HFFc6 (cell line): ENCODE measurements at places on chromosomes 3 and 15. TPM values are rescaled to one million over a fixed set of nuclear protein-coding genes. Genes with fewer than 3 reads are reported as not detected.
A peak's percentile ranks its signal among the peaks of the same experiment; 100 is the strongest.

DNA sequence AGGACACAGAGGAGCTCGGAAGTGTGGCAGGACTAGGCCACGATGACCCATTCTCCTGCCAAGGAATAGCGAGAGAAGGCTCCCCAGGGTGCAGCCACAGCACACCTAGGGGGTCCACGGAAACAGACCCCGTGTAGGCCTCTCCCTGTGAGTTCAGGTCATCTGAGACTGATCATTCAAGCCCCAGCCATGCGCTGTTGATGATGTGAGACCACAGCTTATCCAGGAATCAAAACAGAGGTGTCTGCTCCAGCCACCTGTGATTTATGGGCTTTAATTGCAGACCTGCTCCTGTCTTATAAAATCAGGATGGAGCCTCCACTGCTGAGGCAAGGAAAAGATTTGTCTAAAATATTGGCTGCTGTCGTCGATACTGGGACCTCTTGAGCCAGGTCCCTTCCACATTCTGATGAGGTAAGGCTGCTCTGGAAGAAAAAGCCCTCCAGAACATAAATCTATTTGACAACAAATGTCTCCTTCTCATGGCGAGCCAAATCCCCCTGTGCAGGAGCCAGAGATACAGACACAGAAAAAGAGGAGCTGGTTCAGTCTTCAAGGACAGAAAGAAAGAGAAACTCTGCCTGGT is 186.7 kb downstream of the TJP1 start:
- peaks cover 4% of the 10 kb centered on the region for H3K27me3 ChIP-seq
- H3K27ac ChIP-seq = no peak overlapping the region
- 0 out of 2 replicates have a peak, but pooled peaks cover 6% of the 10 kb centered on the region for H3K4me1 ChIP-seq

GRCh38 chr15:63972801-63973200 is 73.5 kb downstream of the DAPK2 start:
- no peak overlapping the region for H3K27ac ChIP-seq
- H3K36me3 ChIP-seq = no peaks in the 10 kb centered on the region

DNA sequence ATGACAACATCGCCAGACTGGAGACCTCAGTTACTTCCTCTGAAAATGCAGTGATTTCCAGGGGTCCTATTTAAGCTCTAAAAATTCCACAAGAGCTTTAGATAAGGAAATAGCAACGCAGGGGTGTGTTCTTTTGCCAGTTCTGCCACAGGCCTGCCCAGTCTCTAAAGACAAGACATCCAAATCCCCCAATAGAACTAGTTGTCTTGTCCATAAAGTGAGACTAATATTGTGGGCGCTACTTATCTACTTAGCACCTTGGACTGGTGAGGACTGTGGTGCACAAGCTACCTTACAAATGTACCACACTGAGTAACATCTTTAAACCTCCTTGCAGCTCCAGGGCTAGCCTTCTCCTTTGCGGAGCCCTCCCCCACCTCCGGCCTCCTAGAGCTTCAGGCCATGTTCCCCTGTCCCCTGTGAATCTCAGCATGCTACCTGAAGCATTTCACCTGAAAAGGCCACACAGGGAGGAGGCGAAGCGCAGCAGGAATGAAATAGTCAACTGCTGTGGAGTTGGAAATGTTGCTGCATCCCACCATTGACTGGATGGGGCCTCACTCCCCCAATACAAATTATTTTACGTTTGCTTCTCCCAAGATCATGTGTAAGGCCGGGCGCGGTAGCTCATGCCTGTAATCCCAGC is 9.6 kb upstream of the LRRC2 start:
- peaks cover 40% of the 10 kb centered on the region for H3K27me3 ChIP-seq
- no peak for DNase-seq
- no peak overlapping the region for H3K27ac ChIP-seq
- no peak overlapping the region for H3K4me3 ChIP-seq

Gene ZBED2
- 0.07 to 0.22 TPM (median 0.12 TPM) in 3 replicates for total RNA-seq

Gene ITIH1
- total RNA-seq = not detected in 3 replicates

Gene GOLGA8J
- total RNA-seq = not detected in 3 replicates

DNA sequence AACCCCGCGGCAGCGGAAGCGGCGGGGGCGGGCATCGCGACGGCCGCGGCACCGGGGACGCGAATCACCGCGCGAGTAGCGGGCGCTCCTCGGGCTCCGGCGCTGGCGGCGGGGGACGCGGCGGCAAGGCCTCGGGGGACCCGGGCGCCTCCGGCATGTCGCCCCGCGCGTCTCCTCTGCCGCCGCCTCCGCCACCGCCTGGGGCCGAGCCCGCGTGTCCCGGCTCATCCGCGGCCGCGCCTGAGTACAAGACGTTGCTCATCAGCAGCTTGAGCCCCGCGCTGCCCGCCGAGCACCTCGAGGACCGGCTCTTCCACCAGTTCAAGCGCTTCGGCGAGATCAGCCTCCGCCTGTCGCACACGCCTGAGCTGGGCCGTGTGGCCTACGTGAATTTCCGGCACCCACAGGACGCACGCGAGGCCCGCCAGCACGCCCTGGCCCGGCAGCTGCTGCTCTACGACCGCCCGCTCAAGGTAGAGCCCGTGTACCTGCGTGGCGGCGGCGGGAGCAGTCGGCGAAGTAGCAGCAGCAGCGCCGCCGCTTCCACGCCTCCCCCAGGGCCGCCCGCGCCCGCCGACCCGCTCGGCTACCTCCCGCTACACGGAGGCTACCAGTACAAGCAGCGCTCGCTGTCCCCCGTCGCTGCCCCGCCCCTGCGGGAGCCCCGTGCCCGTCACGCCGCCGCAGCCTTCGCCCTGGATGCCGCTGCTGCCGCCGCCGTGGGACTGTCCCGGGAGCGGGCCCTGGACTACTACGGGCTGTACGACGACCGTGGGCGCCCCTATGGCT is 675 bp downstream of the RBM15B start:
- peaks cover 65% of the 10 kb centered on the region for H3K4me1 ChIP-seq
- H3K27ac ChIP-seq = peak overlapping the region; percentile 88
- H3K27me3 ChIP-seq = peaks cover 3% of the 10 kb centered on the region; the same call in 1 of the 2 replicates
- H3K36me3 ChIP-seq = peaks cover 41% of the 10 kb centered on the region

Gene ZIC1
- 0.30 to 0.61 TPM (median 0.45 TPM) in 3 replicates for total RNA-seq

DNA sequence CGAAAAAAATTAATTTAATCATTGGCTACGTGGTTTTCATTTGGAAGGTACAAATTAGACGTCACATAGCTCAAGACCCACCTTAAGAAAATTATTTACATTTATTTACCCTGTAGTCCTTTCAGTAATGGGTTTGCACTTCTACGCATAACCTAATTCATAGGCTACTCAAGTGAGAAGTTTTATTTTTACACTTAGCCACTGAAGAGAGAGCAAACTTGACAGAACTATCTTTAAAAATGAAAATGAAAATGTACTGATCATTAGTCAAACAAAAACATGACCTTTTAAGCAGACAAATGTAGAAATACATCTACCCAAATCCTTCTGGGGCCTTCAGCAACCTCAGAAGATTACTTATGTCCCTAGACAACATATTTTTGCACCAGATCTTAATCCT is 269.4 kb upstream of the TTC14 start:
- no peak for DNase-seq
- H3K36me3 ChIP-seq = peaks cover 5% of the 10 kb centered on the region
- no peak overlapping the region for H3K27ac ChIP-seq
- no peaks in the 10 kb centered on the region for H3K27me3 ChIP-seq

DNA sequence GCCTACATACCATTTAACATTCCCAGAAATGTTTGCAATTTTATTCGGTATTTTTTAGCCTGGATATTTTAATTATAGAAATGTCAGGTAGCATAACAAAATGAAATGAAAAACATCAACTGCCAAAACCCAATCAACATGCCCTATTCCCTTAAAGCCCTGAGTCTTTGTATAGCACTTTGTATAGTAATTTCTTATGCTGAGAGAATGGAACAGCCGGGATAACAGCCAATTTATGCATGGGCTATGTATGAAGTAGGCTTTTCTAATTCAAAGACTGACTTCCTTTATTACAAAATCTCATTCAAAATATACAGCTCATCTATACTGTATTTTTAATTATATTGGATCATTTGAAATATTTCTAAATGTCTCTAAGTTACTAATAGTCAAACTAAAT is 513.0 kb upstream of the NAALADL2 start:
- peaks cover 34% of the 10 kb centered on the region for H3K4me1 ChIP-seq
- DNase-seq = no peak
- H3K27ac ChIP-seq = no peak overlapping the region
- peaks cover 12% of the 10 kb centered on the region; the same call in 1 of the 2 replicates for H3K36me3 ChIP-seq
- no peaks in the 10 kb centered on the region for H3K27me3 ChIP-seq

GRCh38 chr3:195155570-195156241 is 115.3 kb downstream of the XXYLT1 start:
- peak overlapping the region; percentile 65 for H3K4me3 ChIP-seq
- H3K27me3 ChIP-seq = no peaks in the 10 kb centered on the region; the same call in 1 of the 2 replicates
- peak overlapping the region; percentile 98 for H3K27ac ChIP-seq
- DNase-seq = no peak

DNA sequence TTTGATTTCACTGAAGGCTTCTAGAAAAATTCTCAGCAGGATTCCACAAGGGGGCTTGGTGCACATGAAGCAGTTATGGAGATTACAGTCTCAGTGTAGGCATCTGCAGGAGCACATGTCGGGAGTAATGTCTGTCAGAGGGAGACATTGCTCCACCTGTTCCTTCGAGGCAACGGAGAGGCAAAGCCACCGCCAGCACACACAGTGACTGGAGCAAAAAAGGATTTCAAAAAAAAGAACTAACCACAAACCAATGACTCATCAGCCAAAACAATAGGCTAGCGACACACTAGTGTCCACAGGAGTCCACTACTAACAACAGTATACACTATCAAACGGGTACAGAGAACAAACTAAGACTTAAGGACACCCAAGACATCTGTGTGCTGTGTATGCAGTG is 68.9 kb downstream of the NPTN start:
- peak; percentile 55 for DNase-seq
- H3K4me3 ChIP-seq = no peak overlapping the region
- H3K27ac ChIP-seq = peak overlapping the region; percentile 66; the same call in 1 of the 2 replicates

DNA sequence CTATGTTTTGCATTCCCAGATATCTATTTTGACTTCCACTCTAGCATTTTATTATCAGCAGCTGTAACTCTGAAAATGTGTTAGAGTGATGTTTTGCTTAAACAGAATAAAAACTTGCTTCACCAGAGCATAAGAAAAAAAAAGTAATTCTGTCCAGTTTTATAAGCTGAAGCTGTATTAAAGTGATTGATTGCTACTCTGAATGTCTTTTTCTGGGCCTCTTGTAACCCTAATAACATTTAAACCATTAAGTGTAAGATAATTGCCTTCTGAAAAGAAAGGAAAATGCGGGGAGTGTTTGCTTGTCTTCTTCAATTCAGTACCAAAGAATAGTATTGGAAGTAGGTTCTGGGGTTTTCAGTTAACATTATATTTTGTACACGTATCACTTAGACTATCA is 57.9 kb upstream of the UBE2E1 start:
- H3K4me1 ChIP-seq = peaks cover 24% of the 10 kb centered on the region
- H3K27ac ChIP-seq = no peak overlapping the region
- no peaks in the 10 kb centered on the region for H3K36me3 ChIP-seq
- DNase-seq = no peak
- H3K27me3 ChIP-seq = peaks cover 4% of the 10 kb centered on the region

GRCh38 chr3:113018536-113019181 is 27.9 kb downstream of the GTPBP8 start:
- peak overlapping the region; percentile 92 for H3K4me3 ChIP-seq
- H3K27ac ChIP-seq = peak overlapping the region; percentile 85
- DNase-seq = no peak
- peaks cover 11% of the 10 kb centered on the region for H3K36me3 ChIP-seq
- H3K4me1 ChIP-seq = peaks cover 39% of the 10 kb centered on the region
- H3K27me3 ChIP-seq = peaks cover 3% of the 10 kb centered on the region

Gene MAGI1
- 21.8 and 31.1 TPM in 2 replicates for total RNA-seq
